ENCODE measurements at places on chromosomes 13 and 19.

- DNase-seq = no peak
Observed at GRCh38 chr19:55529636-55530234, 7.2 kb downstream of the SBK2 start.

- DNase-seq = peak; percentile 39
Observed at GRCh38 chr19:33143897-33144405, 12.0 kb downstream of the WDR88 start.

- no peak for DNase-seq
Observed at GRCh38 chr13:106562301-106562700, 5.6 kb downstream of the ARGLU1 start.

DNA sequence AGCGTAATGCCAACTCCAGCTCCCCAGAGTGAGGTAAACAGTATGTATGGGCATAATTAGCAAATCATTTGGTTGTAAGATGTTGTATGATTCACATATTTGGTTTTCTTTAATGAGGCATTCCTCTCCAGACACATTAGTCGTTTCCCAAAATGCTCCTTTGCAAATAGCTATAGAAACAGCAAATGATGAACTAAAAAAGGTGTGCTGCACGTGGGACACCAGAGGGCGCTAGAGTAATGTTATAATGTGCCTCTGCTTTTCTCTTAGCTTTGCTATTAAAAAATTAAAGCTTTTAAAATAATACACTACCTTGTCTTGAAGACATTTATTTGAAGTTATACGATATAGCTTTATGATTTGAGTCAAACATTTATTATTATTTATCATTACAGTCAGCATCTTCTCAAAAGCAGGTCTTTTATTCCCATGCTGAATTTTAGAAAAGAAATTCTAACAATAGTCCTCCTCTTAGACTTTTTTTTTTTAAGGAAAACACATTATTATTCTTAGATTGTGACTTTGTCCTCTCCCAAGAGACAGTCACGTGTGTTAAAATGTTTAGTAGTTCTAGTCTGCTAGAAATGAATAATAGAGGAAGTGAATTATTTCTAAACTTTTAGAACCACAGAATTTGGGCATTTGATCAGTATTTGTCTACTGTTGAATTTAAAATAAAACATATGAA is 121.6 kb upstream of the FRY start:
- peak; percentile 41 for DNase-seq

DNA sequence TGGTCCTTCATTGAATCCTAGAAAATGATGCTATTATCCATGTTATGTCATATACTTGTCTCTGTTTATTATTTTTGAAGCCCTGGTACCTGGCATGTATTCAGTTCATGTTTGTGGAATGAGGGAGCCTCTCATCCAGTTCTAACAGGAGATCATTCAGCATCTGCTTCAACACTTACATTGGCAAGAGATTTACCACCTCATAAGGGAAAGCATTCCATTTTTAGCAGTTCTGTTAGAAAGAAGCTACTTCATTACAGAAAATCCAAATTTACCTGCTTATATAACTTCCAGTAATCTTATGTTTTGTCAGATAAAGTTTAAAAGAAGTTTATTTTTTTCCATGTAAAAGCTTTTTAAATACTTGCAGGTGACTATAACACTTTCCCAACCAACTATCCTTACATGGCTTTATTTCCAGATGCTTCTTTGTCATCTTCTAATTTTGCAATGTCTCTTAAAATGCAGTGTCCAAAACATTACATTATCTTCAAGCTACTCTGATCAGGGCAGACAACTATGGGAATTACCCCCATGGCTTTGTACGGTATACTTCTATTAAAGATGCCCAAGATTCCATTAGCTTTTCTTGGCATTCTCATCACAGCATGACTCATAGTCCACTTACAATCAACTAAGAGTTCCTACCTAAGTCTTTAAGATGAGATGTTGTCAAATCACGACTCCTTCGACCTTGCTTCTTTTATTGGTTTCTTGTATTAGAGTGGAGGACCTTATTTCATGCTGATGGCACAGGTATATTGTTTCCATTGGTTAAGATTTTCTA is 262.1 kb downstream of the PCDH9 start:
- no peak for DNase-seq

- no peak for DNase-seq
Observed at GRCh38 chr13:49806126-49806536, 13.6 kb upstream of the KPNA3 start.

DNA sequence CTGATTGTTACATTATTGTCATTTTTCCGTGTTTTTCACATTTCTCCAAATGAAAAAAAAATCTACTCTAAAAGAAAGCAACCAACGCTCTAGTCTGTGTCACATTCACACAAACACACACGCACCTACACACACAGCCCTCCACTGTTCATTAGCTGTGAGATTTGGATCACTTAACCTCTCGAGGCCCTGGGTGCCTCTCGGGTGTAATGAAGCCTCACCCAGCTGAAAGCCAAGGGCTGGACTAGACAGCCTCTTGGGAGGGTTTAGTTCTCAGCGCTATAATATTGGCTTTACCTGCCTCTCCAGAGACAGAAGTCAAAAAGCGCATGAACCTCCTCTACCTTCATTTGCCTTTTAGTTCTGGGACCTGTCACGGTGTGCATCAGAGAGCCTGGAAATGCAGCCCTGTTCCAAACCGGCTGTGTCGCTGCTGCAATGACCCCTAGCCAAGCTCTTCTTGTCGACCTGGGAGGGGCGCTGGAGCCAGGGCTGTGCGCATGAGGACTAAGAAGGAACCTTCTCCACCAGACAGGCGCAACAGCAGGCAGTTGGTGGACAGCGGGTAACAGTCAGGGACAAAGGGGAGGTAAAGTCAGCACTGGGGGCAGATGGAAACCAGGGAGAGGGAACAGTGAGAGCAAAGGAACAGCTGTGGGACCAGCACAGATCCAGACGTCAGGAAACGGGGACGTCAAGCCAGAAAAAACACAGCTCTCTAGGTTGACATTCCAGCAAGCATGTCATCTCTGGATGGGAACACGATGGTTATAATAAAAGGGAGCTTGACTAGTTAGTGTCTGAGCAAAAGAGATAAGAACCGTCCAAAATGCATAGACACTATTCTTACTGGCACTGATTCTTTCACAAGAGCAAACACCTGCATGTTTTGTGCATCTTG is 375.9 kb downstream of the EFNB2 start:
- DNase-seq = no peak

- DNase-seq = no peak
Observed at GRCh38 chr13:46668302-46668720, 115.3 kb downstream of the LRCH1 start.

GRCh38 chr19:49104229-49104864 is 9.8 kb upstream of the LIN7B start:
- no peak for DNase-seq

- no peak for DNase-seq
Observed at GRCh38 chr13:30864433-30865122, 41.5 kb upstream of the MEDAG start.

- DNase-seq = no peak
Observed at GRCh38 chr19:16628984-16629691, 1.1 kb upstream of the MED26 start.

All from stimulated activated CD4-positive, alpha-beta T cell treated with anti-CD3 and anti-CD28 coated beads, Interleukin-1b, Interleukin-23, amount 100 ng/mL, for 4 hours (primary cell).